ENCODE measurements at places on chromosomes 12 and 14.
A peak's percentile ranks its signal among the peaks of the same experiment; 100 is the strongest.

DNA sequence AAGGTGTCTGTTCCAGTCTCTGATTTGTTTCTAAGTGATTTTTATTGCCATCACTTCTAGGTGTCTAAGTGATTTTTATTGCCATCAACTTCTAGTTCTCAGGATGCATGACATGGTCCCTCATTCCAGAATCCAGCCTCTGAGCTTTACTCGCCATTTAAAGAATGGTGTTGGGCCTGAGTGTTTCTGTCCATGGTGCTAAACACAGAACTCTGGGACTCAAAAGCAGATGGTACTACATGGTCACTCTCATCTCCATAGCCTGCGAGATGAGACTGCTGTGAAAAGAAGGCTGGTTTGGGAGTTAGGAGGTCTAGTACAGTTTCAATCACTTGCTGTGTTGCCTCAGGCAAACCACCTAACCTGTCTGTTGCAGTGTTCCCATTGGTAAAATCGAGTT, 276.6 kb downstream of the NRXN3 start:
- DNase-seq: no peak

- DNase-seq: peak; percentile 70
These were observed at the start of gene SBNO1 for GRCh38 chr12:123364532-123365024. Gene SBNO1, minus strand, starts transcription at chr12:123364847. Its CDS starts 14,406 bp downstream, at chr12:123350441.

DNA sequence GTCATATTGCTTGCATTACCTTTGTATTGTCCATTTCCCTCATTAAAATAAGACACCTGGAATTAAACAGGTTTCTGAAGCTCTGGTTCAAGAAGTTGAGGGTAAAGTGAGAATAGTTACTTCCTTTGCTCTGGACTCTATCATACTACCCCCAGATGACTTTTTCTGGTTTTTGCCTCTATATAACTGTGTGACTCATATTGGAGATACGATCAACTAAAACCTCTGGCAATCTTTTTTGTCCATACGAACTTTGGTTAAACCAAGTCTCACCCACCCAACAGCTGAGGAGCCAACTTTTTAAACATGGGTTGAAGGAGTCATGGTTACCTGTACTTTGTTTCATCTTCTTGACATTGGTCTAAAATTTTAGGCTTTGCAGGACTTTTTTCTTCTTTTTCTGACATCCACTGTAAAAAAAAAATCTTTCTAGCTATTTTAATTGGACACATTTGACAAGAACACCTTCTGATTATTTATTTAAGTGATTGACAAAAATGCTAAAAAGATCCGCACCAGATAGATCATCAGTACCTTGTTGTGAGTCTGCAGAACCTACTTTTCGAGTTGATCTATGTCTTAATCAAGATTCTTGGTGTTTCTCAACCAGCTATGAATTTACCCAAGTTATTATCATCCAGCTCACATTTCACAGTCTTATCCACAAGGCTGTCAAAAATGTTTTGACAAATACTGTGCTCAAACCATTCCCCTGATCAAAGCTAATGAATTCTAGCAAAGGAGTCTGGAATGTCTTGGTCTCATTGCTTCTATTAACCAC, 166.0 kb downstream of the IPO8 start:
- DNase-seq: no peak

DNA sequence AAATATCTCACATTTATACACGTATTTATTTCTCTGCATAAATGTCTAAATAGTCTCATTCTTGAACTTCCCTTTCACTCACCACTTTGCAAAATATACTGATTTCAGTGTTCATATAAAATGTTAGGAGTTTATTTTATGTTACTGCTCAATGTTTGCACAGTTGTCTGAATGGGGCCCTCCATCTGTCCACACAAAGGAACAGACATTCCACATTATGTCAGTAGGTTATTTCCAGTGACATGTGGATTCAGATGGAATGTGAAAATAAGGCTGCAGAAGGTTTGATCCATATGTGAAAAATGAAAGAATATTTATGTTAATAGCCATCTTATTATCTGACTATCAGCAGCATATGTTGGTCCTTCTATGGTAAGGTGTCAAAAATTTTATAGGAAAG, 994.4 kb upstream of the SEL1L start:
- no peak for DNase-seq

DNA sequence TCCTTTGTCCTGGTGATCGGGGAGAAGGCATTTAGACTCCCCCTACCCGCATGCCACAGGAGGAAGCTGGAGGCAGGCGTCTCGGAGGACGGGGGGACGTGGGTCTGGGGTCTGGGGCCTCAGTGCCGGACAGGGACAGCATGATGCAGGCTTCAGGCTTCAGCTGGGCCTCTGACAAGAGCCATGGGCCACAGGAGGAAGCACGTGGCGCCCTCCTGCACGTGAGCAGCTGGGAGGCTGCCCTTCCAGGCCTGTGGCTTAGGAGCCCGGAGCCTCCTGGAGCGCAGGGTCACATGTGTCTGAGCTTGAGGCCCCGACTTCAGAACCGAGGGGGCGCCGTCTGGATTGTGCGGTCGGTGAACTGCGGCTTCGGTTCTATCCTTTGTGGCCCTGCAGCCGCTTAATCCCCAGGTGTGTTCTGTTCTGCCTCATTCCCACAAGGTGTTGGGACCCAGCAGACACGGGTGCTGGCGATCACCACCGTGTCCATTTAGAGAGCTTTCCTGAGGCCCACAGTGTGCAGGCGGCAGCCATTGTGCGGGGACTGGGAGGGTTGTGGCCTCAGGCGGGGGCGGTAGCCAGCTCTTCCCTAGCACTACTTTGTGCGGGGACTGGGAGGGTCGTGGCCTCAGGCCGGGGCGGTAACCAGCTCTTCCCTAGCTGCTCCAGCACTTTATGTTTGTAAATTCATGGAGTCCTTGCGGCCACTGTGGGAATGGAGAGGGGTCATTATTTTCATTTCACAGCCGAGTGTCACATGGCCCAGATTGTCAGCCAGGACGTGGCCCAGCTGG, 150.2 kb downstream of the ADGRD1 start:
- DNase-seq: no peak

DNA sequence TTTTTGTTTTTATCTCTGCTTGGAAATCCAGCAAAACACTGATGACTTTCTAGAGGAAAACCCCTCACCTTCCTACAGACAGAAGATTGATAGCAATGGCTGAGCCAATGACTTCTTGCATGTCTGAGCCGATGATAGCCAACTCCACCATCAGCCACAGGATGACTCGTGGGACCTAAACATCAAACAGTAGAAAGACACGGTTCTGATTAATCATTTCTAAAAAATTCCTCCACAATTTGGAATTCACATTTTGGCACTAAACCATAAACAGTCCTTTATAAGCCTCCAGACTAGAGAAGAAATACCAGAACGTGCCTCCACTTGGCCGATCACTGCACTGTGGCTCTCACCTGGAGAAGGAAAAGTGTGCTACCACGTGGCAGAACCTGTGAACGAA, 25.9 kb downstream of the SLC11A2 start:
- DNase-seq: peak; percentile 50

GRCh38 chr14:77026930-77027537, 1.5 kb downstream of the IRF2BPL start:
- no peak for DNase-seq

DNA sequence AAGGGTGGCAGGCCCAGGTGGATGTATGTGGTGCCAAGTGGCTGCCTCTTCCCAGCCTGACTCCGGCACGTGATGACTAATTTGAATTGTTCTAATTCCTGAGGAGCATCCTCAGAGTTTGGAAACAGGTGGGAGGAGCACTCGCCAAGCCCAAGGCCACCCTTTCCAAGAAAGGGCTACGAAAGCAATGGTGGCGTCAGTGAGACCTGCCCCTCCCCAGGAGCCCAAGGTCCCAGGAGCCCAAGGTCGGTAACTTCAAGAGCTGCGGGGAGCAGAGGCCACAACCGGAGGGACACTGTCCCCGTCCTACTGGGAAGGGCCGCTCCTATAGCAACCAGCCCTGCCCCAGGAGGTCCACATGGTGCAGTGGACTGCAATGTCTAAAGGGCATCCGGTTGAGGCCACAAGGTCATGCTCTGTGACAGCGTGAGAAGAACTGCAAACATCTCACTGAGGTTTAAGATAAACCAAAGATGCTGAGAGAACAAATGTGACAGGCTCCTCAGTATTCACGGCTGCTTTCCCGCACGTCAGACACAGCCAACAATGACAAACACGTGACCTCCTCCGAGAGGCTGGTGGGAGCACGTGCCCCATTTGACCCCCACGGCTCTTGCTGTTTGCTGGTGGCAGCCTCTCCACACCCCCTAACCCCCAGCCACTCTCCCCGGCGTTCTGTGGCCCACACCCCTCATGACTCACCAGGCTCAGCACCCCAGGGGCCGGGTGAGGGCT, 79.6 kb downstream of the ITPK1 start:
- DNase-seq: peak; percentile 72

DNA sequence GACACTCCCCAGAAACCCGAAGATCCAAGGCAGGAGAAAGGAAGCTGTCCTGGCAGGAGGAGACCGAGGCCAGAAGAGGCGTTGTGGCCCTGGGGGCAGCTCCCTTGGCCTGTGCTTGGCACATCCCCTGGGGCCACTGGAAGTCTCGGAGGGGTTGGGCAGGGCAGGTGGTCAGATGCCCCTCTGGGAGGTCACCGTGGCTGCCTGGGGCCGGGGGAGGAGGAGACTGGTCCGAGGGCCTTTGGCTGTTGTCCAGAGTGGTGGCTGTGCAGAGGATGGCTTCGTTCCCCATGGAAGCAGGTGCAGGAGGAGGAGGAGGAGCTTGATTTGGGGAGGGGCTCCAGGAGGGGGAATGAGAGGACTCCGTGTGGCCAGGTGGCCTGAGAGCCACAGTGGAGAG, 3.3 kb upstream of the NUDT14 start:
- no peak for DNase-seq

DNA sequence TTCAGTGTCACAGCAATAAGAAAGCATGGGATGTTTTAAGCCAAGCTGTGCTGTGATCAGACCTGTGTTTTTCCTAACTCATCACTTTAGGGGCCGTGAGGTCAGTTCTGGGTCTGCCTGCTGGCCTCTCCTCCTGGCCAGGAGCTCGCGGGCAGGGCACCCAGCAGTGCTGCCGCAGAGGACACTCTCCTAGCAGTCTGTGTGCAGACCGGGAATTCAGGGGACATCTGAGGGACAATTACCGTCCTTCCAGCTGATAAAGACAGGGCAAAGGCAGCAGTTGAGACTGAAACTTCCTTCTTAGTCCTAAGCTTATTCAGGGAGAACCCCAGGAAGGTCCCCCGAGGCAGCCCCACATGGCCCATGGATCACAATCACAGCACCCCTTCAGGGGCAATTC, 89.6 kb downstream of the CHGA start:
- DNase-seq: no peak

Measured in A172 (cell line).